ENCODE measurements at places on chromosomes 5 and 9. TPM values are rescaled to one million over a fixed set of nuclear protein-coding genes. Genes with fewer than 3 reads are reported as not detected.

CNTNAP3B gene
- 12.1 TPM for polyA plus RNA-seq

TICAM2 gene
- polyA plus RNA-seq = 4.1 TPM

WNT8A gene
- 0.11 TPM for polyA plus RNA-seq

CKMT2 gene
- 6.5 TPM for polyA plus RNA-seq

ANKS6 gene
- 29.3 TPM for polyA plus RNA-seq

HNRNPA0 gene
- 86.5 TPM for polyA plus RNA-seq

GCNT4 gene
- polyA plus RNA-seq = 12.6 TPM

PTGS1 gene
- polyA plus RNA-seq = 5.2 TPM

AMBP gene
- 28.3 TPM for polyA plus RNA-seq

SLC4A9 gene
- polyA plus RNA-seq = 46.5 TPM

SLC6A7 gene
- 0.13 TPM for polyA plus RNA-seq

WDR36 gene
- 26.6 TPM for polyA plus RNA-seq

CER1 gene
- 2.3 TPM for polyA plus RNA-seq

HAPLN1 gene
- polyA plus RNA-seq = 3.9 TPM

IQGAP2 gene
- 83.3 TPM for polyA plus RNA-seq

SYK gene
- polyA plus RNA-seq = 32.3 TPM

CA9 gene
- polyA plus RNA-seq = 0.86 TPM

INSL4 gene
- not detected for polyA plus RNA-seq

STING1 gene
- 33.5 TPM for polyA plus RNA-seq

PCDHGB3 gene
- 1.9 TPM for polyA plus RNA-seq

FAM170A gene
- polyA plus RNA-seq = not detected

IFNA13 gene
- not detected for polyA plus RNA-seq

C5orf58 gene
- 0.20 TPM for polyA plus RNA-seq

SPINK4 gene
- not detected for polyA plus RNA-seq

GZMA gene
- polyA plus RNA-seq = 0.27 TPM

TPPP gene
- 4.1 TPM for polyA plus RNA-seq

PTCH1 gene
- polyA plus RNA-seq = 43.0 TPM

All from left renal cortex interstitium (tissue), 4 donors.